GM06990 (cell line): ENCODE measurements at places on chromosomes 13 and 19.

- no peak for DNase-seq
Observed at GRCh38 chr19:40592170-40592569, 9.0 kb upstream of the LTBP4 start.

DNA sequence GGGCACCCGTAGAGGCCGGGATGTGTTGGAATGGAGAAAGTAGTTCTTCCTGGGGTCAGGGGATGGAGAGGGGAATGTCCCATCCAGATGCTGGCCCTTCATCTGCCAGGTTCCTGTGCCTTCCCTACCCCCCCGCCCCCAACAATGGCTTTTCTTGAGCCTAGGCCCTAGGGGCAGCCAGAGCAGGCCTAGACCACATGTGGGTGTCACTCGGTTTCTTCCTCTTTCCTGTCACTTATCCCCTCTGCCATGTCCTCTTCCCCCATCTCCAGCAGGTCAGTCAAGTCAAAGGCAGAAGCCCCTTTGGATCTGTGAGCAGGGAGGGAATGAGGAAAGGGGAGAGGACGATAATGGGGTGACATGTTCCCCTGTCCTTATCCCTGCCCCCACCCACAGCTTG lies 36.4 kb downstream of the LYL1 start:
- DNase-seq: no peak

DNA sequence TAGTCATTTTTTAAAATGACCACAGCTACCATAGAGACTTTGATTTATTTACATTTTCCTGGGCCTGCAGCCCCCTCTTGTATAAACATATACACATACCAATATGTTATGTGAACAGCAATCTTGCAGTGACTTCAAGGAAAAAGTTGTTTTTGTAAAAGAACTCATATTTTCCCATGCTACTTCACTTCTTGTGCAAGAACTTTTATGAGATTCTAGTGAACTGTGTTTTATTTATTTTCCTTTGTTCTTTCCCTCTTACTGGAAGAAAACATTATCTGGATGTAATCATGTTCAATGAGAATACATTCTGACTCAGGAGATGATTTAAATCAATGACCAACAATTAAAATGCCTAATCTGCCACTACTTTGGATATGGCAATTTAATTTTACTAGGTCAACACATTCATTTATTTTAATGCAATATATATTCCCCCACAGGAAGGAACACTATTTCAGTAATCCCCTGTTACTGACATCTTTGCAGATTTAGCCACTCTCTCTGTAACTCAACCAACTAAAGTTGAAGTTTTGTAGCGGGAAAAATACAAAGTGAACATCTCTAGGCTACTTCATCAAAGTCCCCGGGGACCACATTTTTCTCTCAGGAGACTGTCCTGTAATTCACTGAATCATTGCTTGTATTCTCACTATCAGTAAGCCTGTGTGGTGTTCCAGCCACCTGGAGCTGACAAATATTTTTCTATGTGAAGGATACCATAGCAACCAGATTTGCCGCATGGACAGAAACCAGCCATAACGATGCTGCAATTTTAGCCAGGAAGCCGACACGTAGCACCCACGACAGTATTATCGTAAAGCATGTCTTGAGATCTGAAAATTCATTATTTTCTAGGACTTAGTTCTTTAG lies 90.5 kb downstream of the STARD13 start:
- DNase-seq: peak; percentile 84

GRCh38 chr13:20161951-20162300 lies 1.1 kb upstream of the GJA3 start:
- DNase-seq: no peak

DNA sequence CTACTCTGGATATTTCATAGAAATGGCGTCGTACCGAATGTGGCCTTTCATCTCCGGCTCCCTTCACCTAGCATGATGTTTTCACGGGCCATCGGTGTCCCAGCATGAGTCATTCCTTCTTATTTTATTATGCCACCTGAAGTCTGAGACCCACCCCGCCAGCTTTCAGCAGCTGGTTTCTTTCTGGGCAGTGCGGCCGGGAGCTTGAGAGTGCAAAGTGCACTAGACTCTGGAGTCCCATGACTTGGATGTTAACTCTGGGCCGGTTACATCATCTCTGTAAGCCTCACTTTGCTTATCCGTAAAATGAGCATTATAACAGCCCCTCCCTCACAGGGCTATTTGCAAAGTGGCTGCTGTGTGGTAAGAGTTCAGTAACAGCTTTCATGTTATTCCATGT lies 5.8 kb upstream of the KMT5C start:
- no peak for DNase-seq

DNA sequence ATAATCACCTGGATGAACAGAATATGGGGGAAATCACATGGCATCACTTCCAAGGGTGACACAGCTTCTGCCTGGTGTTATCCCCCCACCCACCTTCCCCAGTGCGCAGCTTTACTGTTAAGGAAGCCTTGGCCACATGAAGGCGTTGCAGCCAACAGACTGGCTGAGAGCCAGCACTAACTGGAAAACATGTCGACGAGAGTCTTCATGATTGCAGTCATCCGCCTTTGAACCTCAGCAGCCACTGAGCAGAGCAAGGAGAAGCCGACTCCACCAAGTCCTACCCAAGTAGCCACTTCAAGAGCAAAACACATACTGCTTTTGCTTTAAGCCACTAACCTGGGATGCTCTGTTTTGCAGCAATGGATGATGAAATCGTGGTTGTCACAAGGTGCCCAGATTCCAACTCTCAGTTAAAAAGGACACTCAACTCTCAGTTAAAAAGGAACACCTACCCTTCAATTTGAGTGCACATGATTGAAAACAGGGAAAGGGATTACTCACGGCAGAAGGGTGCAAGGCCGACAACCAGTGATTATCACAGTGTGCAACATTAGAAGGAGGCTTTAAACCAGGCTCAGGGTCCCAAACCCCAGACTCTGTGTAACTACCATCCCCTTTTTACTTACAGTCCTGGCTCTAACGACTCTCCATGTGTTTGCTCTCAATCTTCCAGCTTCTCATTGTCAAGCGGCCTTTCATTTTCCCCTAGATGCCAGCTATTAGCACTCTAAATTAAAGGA lies 149.1 kb downstream of the KLF12 start:
- no peak for DNase-seq

GRCh38 chr19:43634068-43634467 lies 5.6 kb downstream of the CADM4 start:
- DNase-seq: no peak

- DNase-seq: no peak
Observed at GRCh38 chr13:112322557-112322956, 53.6 kb upstream of the SPACA7 start.

GRCh38 chr13:39362652-39363381 lies 240.2 kb downstream of the LHFPL6 start:
- no peak for DNase-seq

DNA sequence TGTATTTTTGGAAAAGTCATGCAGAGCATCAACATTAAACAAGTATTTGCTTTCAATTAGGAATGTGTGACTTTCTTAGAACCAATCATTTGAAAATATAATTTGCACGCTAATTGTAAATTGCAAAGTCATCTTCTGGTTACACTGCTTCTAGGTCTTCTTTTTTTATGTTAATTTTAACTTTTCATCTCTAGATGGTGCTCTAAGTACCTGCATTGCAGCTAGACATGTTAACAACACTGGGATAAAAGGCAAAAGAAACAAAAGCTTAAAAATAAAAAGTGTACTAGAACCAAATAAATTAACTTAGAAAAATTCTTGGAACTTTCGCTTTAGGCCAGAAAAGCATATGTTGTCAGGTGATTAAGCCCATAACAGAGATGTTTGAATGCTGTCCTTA lies 2758.2 kb downstream of the PCDH9 start:
- no peak for DNase-seq

DNA sequence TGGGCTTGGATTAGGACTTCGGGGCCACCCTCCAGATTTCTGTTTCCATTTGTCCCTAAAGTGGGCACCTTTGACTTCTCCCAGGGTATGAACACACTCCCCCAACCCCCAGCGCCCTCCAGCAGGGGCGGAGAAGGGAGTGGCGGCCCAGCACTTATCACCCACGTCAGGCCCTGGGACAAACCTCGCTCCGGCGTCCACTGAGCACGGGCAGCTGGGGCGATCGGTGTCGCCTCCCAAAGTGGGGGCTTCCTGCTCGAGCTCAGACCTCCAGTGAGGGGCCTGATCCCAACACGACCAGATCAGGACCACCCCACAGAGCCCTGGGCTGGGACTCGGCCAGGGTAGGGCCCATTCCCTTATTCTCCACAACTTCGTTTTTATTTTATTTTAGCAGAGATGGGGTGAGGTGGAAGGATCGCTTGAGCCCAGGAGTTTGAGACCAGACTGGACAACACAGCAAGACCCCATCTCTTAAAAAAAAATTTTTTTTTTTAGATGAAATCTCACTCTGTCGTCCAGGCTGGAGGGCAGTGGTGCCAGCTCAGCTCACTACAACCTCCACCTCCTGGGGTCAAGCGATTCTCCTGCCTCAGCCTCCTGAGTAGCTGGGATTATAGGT lies 3.7 kb upstream of the TCF3 start:
- DNase-seq: no peak

DNA sequence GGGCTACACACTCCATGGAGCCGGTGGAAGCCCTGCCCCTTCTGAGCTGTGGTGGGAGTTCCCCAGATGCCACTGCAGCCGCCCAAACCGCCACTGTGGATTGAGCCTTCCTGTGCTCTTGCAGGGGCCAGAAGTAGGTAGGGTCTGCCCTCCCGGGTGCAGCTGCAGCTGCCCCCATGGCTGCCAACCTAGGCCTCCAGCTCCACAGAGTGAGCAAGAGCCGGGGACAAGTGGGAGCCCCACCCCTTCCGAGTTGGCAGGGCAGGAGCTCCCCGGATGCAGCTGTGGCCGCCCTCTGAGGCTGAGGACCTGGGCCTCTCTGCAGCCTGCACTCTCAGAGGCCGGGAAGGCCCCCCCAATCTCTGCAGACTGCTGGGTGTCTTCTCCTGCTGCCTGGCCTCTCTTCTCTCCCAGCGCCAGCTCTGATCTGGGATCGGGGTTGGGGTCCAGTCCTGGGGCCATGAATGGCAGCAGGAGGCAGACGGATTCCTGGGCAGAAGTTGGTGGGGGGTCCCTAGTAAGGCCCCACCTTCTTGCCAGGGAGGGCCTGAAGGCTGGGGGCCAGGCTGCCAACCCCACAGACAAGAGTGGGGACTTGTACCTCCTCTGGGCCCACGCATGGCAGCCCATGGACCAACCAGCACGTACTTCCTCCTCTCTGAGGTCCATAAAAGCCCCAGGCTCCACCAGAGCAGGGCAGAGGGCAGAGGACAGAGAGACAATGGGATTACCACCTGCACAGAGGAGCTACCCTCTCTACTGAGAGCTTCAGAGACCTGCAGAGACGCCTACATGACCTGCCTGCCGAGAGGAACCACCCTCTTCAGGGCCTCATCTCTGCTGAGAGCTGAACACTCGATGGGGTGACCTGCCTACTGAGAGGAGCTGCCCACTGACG lies 28.9 kb downstream of the AP2S1 start:
- peak; percentile 75 for DNase-seq

- no peak for DNase-seq
Observed at GRCh38 chr19:47756953-47757608, 11.7 kb downstream of the NOP53 start.

DNA sequence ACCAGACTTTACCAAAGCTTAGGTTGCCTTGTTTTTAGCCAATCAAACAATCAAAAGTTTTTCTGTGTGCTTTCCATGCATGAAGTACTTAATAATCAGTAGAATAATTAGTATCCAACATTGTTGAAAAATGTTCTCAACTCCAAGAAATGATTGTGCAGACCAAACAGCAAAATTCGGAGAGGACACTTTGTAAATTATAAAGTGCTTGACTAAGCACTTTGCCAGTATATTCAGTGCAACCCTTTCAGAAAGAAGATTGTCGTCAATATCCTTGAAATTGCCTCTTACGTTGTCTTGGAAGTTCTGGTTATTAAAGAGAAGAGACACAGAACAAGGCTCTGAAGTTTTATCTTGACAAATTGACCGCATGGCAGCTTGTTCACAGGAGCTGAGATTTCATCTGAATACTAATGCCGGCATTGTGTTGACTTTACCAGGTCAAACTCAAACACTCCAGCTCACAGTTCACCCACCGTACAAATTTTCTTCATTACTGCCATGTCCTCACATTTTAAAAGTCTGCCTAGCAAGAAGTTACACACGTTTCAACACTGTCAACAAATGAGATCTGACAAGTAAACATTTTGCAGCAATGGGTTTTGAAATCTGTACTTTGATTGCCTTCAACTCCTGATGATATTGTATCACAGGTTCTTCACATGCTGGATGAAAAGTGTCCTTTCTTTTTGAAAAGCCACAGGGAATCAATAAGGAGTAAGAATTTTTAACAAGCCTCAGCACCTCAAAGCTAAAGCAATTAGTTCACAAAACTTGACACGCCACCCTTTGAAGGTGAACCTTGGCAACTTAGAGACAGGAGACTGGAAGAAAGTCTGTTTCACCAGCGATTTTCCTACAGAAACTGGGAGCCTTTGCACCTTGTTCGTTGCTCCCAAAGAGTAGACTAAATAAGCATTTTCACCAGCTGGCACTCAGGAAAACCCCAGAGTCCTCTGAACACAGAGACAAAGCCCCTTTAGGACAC lies 150.9 kb downstream of the RFC3 start:
- no peak for DNase-seq

- DNase-seq: no peak
Observed at GRCh38 chr13:106528718-106529414, 6.6 kb downstream of the EFNB2 start.

- no peak for DNase-seq
Observed at GRCh38 chr19:43754253-43754502, 584 bp downstream of the SMG9 start.

DNA sequence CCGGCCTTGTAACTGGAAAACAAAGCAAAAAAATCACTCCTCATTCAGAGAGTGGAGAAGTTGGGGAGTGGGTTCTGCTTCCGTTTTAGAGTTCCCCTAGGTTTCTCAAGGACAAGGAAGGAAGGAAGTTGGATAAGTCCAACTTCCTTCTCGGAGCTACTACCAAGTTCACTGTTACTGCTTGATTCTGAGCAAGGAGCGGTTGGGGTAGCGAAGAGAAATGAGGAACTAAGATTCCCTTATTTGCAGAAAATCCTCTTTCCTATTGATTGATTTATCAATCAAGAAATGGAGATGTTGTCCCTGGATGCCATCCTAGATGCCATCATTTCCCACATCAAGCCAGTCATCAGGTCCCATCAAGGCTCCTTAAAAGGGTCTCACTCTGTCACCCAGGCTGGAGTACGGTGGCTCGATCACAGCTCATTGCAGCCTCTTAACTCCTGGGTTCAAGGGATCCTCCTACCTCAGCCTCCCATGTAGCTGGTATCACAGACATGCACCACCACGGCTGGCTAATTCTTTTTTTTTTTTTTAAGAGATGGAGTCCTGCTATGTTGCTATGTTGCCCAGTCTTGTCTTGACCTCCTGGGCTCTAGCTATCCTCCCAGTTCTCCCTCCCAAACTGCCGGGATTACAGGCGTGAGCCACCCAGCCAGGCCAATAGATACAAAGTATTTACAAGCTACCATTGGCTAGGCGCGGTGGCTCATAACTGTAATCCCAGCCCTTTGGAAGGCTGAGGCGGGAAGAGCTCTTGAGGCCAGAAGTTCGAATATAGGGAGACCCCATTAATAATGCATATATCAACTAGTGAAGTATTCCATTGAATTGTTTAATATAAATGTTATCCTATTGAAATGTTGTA lies 809 bp upstream of the B9D2 start:
- no peak for DNase-seq
